ENCODE measurements at places on chromosomes 3 and 15.

- no peak for DNase-seq
Measured at GRCh38 chr3:102525624-102526023, 90.8 kb downstream of the ZPLD1 start.

DNA sequence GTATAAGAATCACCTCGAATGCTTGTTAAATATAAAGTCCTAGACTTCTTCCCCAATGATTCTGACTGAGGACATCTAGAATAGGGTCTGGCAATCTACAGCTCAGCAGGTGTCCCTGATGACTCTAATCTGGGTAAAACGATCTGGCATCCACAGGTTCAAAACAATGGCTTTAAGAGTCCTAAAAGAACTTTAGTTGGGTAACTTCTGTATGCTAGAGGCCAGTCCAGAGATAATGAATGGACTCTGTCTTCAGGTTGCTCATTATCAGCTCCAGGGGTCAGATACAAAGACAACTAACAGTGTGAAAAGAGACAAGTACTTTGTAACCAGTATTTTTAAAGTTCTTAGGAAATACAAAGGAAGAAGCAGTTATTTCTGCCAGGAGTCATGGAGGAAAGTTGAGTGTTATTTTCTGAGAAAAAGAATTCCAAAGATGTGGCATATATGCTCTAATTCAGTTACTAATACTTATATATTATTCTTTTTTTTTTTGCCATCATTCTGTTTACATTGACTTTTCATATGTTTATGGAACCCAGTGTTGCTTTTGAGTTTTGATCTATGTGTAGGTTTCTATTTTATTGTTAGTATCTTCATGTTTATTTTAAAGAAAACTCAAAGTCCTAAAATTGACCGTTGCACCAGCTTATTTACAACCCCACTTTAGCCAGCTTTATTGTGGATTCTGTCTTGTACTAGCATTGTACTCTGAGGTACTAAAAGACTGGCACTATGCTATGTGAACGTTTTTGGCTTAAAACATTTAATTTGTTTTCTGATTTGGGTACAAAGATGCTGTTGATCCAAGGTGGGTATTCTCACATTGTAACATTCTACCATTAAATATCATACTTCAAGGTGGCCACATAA lies 3.1 kb upstream of the GPR15 start:
- DNase-seq = no peak

GRCh38 chr15:57149196-57149595 lies 227.1 kb upstream of the CGNL1 start:
- DNase-seq = no peak

DNA sequence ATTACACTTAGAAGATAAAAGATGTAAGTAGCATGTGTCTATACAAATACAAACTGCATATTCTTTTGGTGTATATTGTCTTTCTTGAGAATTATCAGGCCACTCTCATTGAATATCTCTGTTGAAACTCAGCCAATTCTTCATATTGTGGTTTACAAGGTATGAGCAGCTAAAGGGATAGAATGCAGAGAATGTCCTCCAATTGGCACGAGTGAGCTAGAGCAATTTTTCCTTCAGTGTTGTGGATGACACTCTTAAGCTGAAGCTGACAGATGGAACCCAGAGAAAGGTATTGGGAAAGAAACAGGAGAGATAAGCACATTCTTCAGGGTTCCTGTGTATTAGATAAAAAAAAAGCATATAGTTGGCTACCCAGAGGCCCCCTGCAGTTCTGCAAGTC lies 453.1 kb downstream of the EPHA3 start:
- DNase-seq = no peak

GRCh38 chr3:105878061-105878460 lies 9.2 kb upstream of the CBLB start:
- DNase-seq = no peak

DNA sequence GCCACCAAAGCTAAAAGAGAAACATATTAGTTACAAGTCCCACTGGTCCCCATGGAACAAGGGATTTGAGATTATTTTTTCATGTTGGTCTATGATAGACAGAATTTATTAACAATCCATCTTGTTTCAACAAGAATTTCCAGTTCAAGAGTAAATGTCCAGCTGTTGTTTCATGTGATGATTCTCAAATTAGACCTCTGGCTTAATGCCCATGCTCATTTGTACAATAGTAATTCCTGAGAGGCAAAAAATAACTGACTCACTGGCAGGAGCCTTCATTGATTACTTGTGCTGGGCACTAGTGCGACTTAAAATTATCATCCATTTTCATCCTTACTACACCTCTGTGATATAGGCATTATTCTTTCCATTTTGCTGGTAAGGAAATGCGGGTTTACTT lies 171.3 kb downstream of the ITPR1 start:
- no peak for DNase-seq
